Activated T-cell treated with anti-CD3 and anti-CD28 coated beads, Interleukin-2, amount 50 U/mL, for 72 hours (primary cell): ENCODE measurements at places on chromosomes 4 and X.

GRCh38 chrX:3052860-3053259 is 11.6 kb downstream of the ARSF start:
- no peak for DNase-seq

- DNase-seq, result no peak
These were observed 1210.4 kb downstream of the ADGRL3 start for GRCh38 chr4:62410371-62411003.

- no peak for DNase-seq
These were observed 42.3 kb downstream of the RASL11B start for GRCh38 chr4:52904421-52904820.

DNA sequence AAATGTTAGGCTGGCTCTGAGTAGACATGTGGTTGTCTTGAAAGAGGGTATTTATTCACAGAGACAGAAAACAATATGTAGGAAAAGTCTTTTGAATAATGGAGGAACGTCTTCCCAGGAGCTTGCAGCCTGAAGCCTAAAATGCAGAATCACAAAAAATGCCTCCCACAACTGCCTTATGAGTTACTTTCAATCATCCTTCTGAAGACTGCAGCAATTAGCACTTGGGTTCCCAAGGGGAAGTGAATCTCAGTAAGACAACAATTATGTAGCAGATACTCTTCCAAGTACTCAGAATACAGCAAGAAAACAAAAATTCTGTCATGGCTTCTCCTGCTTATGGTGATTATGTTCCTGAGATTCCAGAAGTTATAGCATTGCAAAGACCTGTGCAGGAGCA is 166.6 kb upstream of the TBL1X start:
- no peak for DNase-seq

GRCh38 chrX:109681475-109682081 is 51.5 kb downstream of the ACSL4 start:
- no peak for DNase-seq

DNA sequence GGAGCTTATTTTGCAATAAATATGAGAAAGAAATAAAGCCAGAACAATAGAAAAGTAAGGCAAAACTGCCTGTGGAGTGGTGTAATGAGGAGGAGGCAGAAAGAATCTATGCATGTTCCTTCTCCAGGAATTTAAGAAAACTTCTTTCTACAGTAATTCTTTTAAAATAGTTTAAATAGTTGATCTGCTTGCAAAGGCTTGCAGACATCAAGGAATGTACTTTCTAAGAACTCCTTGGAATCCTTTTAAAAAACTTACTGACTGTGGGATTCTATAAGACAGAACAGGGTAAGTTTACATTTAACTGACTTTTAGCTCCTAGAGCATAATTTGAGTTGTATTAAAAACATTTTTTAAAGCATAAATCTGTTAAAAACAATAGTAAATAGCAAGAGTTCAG is 63.2 kb upstream of the ALB start:
- no peak for DNase-seq

DNA sequence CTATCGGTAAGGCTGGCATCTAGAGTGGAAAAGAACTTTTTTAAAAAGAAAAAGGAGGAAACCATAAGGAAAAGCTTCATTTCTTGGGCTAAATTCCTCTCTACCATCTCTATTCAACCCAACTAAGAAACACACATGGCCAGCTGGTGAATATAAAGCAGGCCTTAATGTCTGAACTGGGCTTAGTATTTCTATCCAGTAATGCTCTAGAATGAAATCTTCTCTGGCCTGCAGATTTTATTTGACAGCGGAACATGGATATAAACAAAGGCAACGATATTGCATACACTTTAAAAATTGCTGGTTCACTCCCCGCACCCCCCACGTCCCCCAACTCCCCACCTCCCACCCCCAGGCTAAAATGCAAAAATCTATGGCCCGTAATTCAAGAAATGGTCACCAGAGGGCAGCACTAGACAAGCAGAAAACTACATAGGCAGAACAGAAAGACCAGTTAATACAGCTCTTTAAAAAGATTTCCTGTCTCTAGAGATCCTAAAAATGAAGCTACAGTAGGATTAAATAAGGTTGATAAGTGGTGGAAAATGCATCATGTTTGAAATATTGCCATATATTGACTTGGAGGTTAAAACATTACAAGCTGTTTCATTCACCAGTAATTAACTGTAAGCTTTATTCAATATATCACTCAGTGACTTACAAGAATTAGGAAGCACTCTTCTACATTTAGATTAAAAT is 155.2 kb upstream of the GALNT7 start:
- peak; percentile 53 for DNase-seq

- DNase-seq, result no peak
These were observed 12.2 kb upstream of the VMA21 start for GRCh38 chrX:151384807-151385206.

DNA sequence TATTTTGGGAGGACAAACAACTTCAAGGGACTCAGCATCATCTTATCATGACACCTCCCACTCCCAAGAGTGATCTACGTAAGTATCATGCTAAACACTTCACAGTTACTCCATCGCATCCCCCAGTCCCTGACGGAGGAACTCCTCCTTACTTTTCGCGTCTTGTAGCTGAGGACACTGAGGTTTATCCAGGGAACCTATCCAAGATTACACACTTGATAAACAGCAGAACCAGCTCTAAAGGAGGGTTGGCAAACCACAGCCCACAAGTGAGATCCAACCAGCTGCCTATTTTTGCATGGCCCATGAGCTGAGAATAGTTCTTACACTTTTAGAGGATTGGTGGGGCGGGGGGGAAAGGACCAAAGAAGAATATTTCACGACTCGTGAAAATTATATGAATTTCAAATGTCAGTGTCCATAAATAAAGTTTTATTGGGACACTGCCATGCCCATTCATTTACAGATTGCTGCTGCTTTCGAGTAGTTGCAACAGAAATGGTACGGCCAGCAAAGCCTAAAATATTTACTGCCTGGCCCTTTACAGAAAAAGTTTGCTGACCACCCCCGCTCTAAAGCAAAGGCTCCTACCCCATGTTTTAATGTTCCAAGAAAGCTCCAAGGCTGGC is 47.8 kb downstream of the SEPSECS start:
- no peak for DNase-seq

- DNase-seq, result no peak
These were observed 169.4 kb downstream of the IL1RAPL1 start for GRCh38 chrX:28756647-28757046.

GRCh38 chrX:129724754-129725153 is 14.0 kb upstream of the XPNPEP2 start:
- DNase-seq, result no peak

- no peak for DNase-seq
These were observed 14.8 kb downstream of the BLOC1S4 start for GRCh38 chr4:6730603-6731317.

DNA sequence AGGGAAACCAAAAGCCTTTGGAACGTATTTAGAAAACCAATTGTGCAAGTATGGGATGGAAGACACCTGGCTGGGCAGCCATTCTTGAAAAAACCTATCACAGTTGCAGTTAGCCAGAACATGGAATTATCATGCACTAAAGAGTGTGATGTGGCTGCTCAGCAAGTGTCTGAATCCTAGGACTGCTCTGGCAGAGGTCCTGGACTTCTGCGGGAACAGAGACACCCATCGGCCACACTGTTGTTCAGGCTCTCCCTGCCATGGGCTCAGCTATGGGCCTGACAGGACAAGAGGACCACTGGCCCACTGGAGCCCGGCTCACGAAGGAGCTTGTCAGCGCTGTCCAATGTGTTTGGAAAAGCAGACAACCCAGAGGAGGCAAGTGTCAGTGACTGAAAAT is 115.7 kb upstream of the GPC4 start:
- DNase-seq, result no peak

GRCh38 chr4:25875281-25875745 is 12.5 kb upstream of the SEL1L3 start:
- DNase-seq, result no peak

DNA sequence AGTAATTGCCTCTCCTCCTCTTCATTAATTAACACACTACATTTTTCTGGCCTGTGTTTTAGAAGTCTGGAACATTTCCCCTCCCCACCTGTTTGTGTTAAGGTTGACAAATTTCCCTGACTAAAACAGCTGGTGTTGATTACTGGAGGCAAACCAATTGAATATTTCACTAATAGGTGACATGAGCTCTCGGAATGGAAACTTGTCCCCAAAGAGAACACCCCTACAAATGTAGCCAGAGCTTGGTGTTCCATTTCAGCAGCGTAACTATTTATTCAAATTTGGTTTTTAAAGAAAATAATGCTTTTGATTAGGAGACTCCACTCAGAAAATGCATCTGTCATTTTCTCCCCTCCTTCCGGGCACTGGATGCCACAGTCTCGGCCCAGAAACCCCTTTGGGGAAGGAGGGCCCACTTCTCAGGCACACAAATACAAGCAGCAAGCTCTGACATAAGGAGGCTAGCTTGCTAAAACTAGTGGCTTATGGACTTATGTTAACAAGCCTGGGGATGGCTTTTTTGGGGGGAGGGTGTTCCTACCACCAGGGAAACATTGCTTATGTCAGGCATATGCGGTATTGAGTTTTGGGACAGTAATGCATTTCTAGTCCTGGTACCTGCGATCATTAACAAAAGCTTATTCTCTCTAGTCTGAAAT is 2.2 kb downstream of the RNF150 start:
- no peak for DNase-seq

DNA sequence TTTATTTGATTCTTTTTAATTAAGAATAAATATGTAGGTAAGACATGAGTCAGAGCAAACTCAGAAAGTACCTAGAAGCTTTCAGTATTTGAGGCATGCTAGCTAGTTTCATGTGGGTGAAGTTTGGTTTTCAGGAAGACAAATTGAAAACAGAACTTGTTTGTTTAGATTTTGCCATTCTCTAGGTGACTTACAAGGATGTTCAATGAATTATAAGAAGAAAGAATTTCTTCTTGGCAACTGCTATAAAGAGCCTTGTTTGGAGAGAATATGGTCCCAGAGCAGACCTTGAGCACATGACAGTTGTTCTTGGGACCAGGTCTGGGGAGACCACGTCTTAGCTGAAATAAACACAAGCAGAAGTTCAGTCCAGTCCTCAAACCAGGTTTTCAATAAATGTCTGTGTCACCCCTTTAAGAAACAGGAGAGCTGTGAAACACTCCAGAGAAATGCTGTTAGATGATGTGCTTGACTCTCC is 38.0 kb upstream of the IL21 start:
- DNase-seq, result no peak

DNA sequence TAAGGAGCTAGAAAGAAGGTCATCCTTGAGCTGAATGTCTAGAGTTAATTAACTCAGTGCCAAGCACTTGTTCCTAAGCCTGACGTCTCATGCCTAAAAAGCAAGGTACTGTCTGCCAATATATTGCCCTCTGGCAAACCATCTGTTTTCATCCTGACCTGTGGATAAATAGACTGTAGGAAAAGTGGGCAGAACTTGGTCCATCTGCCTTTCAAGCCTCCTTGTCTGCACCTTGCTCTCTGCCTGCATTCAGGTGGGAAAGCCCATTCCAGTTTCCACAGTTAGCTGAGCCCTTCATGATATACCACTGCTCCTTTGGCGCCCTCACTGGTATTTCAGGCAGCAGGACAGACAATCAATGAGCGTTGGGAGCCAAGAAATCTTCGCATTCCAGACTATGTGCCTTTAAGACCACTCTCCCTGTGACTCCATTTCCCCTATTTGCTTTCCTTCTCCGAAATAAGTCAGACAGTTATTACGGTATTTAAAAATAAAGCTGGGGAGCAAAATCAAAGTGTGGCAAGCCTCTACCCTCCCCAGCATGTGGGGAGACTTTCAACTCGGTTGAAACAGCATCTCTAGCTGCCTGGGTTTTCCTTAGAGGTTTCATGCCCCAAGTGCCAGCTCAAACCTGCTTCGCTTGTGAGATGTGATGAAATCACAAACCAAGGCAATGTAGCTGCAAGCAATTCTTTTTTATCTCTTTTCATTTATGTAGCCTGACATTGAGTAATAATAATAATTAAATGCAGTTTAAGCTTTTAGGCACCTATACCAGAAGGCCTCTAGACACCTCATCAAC is 2.5 kb upstream of the CCDC149 start:
- DNase-seq, result no peak

DNA sequence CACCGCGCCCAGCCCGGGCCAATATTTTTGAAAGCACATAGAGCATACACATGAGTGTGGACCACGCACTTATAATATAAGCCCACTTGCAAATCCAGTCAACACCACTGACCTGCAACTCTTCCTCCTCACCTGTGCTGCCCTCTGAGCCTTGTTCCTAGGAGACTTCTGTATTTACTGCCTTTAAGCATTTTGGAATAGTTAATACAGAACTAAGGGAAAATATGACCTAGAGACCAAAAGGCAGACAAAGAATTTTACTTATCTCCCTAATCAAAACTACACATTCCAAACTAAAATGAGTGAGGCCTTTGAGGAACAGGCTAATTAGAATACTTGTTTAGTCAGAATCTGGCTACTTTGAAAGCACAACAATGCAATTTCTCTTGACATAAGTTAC is 89.1 kb downstream of the RELL1 start:
- DNase-seq, result no peak

DNA sequence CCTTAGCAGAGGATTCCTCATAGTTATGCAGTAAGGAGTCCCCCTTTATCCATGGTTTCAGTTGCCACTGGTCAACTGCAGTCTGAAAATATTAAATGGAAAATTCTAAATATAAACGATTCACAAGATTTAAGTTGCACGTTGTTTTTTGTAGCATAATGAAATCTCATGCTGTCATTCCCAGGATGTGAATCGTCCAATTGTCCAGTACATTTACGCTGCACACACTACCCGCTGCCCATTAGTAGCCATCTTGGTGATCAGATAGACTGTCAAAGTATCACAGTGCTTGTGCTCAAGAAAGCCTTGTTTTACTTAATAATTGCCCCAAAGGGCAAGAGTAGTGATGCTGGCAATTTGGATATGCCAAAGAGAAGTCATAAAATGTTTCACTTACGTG is 434.8 kb downstream of the MAPK10 start:
- DNase-seq, result no peak
